ENCODE measurements at places on chromosomes 12 and 14.
A peak's percentile ranks its signal among the peaks of the same experiment; 100 is the strongest.

GRCh38 chr14:30748343-30748742 lies 126.0 kb upstream of the COCH start:
- DNase-seq: no peak

DNA sequence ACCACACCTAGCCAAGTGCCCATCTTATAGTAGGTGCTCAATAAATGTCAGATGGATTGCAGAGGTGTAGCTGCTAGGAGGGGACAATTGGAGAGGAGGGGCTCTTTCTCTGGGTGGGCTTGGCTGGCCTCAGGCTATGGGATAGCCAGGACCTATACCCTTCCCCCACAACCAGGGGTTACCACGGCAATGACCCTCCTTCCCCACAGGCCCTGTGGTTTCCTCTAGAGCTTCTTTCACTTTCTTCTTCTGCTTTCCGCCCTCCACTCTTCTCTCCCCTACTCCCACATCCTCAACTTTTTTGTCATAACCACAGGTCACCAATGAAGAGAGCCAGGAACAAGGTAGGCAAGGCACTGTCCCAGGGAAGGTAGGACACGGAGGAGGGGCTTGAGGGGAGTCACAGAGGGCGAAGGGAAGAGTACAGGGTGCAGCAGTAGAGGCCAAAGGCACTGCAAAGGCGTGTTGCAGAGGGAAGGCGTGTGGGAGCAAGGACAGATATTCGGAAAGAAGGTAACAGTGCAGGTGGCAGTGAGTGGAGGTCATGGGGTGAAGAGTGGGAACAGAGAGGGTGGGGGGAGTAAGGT lies 1.9 kb upstream of the ITGB7 start:
- no peak for DNase-seq

GRCh38 chr14:100804558-100805309 lies 21.2 kb upstream of the MEG3 start:
- no peak for DNase-seq

GRCh38 chr14:95088665-95089064 lies 68.7 kb downstream of the DICER1 start:
- DNase-seq: no peak

DNA sequence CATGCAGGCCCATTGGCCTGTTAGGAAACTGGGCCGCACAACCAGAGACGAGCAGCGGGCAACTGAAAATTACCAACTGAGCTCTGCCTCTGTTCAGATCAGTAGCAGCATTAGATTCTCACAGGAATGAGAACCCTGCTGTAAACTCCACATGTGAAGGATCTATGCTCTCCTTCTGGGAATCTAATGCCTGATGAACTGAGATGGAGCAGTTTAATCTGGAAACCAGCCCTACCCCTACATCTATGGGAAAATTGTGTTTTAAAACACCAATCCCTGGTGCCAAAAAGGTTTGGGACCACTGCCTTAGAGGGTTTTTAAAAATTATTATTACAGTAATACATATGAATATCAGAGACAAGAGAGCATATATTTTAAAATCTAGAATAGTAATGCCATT lies 1144.5 kb downstream of the FSCB start:
- no peak for DNase-seq

GRCh38 chr12:337039-337438 lies 52.1 kb downstream of the KDM5A start:
- DNase-seq: no peak

DNA sequence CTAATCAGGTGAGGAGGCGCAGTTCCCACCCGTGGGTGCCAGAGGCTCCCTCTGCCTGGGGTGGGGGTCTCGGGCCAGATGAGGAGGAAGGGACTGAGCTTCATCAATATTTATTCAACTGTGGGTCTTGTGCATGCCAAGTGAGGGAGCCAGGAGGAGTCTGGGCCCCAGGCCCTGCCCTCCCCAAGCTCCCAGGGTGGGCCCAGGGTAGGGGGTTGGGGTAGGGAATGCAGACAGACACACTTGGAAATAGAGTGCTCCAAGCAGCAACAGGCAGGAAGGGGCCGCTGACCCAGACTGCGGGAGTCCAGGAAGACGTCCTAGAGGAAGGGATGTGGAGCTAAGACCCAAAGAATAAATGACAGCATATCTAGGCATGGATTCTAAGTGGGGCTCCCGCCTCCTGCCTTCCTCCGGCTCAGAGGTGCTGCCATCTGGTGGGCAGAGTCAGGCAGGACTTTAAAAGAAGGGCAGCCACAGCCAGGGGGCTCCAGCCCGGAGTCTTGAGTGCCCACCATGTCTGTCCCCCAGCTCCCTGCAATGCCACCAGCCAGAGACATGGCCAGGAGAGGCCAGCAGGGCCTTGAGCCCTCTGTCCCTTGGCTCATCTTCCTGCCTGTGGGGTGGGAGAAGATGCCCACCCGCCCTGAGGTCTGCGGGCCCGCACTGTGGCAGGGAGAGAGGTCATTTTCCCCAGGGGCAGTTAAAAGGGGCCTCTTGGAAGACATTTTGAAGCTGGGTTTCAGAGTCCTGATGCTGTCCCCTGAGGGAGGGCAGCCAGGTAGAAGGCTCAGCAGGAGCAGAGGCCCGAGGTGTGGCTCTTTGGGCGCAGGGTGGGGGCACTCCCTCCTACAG lies 70.1 kb downstream of the PHETA1 start:
- DNase-seq: peak; percentile 78

GRCh38 chr12:64256166-64256800 lies 34.2 kb upstream of the KICS2 start:
- DNase-seq: no peak

DNA sequence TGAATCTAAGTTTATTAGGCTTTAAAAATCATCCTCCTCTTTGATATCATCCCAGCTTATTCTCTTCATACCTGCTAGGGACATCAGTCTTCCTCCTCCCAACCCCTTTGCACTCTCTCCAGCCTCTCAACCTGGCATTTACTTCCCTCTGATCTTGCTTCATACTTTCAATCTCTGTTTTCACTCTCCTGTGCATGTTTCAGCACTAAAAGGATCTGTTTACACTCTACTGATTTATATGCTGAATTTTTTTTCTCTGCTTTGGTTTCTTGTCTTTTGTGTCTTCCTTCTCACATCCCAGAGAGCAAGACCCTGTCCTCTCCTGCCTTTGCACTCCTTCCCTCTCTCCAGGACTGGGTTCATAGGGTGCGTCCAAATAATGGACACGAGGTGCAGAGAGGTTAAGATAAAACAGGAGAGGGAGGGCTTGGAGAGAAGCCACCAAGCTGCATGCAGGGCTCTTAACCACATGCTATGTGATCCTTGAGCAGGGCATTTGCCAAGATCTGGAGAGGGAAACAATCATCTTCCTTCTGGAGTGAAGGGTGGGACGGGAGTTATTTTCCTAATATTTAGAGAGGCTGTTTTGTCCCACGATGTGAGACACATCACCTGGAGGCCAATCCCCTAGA lies 3.0 kb upstream of the CISTR start:
- no peak for DNase-seq

- no peak for DNase-seq
These were observed 238.5 kb upstream of the NAV3 start for GRCh38 chr12:77591959-77592743.

GRCh38 chr12:26769611-26770010 lies 63.4 kb downstream of the ITPR2 start:
- DNase-seq: no peak

DNA sequence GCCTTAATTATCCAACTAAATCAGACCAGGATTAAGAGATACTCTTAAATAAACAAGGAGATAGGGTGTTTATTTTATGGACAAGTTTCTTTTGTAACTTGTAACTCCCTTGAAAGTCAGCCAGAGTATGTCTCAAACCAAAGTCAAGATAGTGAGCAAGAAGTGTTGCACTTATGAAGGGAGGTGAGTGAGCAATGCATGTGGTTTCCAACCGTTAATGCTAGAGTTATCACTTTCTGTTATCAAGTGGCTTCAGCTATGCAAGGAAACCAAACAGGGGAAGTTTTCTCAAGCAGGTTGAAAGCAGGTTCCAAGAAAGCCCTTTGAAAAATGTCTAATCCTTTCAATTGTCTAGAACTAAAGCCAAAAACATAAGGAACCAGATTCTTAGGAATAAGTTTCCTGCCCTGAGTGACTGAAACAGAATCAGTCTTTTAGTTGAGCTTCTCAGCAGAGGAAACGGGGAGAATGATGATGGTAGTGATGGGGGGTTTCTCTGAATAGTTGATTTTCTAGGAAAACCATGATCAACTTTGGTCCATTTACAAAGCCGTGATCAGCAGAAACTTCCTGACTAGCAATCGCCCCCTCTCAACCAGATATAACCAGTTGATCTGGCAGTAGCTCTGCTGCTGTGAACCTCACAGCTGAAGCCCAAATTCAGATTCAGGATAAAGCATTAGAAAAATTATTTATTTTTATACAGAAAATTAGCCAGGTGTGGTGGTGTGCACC lies 128.4 kb downstream of the DAD1 start:
- no peak for DNase-seq

- no peak for DNase-seq
These were observed 77.3 kb upstream of the CNTN1 start for GRCh38 chr12:40614923-40615322.

DNA sequence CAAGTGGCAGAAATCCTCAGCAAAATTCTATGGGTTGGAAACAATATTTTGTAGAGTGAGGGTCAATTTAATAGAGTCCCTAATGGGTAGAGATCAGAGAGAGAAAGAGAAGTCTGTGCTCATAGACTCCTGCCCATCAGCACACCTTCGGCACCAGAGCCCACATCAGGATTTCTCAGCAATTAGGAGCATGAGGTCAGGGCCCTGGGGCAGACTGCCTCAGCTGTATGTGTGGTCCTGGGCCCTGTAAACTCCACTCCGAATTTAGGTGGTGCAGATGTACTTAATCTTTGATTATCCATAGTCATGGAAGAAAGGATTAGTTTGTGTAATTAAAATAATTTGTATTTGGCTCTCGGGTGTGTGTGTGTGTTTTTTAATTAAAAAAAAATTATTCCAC lies 372.6 kb downstream of the AEBP2 start:
- no peak for DNase-seq

- DNase-seq: peak; percentile 57
These were observed 1.1 kb downstream of the FITM1 start for GRCh38 chr14:24131549-24131966.

- DNase-seq: no peak
These were observed 81.1 kb downstream of the PELI2 start for GRCh38 chr14:56199095-56199981.

GRCh38 chr14:51963286-51963685 lies 26.1 kb upstream of the RTRAF start:
- no peak for DNase-seq

DNA sequence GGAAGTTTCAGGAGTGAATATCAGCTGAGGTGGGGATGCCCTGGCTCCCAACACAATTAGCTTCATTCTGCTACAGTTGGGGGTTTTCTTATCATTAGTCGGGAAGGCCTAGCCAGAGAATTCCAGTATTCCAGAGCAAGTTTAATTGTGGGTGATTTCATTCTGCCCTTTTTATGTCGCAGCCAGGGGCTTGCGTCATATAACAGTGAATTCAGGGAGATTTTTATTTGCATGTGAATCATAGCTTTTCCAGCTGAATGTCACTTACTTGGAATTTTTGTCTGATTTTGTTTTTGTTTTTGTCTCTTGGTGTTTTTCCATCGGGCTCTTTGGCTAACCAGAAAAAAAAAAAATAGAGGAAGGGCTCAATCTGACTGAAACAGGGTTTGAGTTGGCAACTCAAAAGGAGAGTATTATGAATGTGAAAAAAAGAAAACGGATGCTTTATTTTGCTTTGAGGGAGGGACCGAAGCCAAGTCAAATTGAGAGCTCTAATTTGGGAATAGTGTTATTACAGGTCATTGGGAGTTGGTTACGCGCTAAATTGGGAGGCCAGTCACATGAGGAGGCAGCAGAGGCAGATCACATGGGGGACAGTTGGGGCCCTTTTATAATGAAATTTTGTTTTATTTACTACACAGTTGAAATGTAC lies 119.4 kb downstream of the SAMD4A start:
- DNase-seq: no peak

- DNase-seq: no peak
These were observed 297.8 kb downstream of the PRKD1 start for GRCh38 chr14:29629839-29630238.

DNA sequence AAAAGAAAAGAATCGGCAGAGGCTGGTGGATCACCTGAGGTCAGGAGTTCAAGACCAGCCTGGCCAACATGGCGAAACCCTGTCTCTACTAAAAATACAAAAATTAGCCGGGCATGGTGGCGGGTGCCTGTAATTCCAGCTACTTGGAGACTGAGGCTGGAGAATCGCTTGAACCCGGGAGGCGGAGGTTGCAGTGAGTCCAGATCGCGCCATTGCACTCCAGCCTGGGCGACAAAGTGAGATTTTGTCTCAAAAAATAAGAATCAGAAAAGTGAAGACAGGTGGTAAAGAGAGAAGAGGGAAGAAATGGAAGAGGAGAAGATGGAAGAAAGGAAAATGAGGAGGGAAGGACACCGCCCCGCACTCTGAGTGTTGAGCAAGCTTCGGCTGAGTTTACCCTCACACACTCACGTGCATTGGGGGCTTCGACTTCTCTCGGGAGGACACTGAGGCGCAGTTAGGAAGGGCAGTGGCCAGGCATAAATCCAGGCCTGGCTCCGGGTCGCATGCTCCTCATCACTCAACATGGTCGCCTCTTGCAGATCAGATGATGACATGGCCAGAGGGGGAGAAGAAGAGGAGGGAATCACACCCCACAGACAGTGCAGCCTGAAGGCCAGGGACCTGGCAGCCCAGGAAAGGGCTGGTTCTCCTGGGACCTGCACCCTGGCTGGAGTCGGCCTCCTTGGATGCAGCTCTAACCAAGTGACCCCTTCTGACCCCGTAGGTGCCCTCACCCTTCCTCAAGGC lies 61.1 kb downstream of the PRMT8 start:
- no peak for DNase-seq

GRCh38 chr12:91144053-91144452 lies 32.8 kb upstream of the LUM start:
- DNase-seq: no peak

DNA sequence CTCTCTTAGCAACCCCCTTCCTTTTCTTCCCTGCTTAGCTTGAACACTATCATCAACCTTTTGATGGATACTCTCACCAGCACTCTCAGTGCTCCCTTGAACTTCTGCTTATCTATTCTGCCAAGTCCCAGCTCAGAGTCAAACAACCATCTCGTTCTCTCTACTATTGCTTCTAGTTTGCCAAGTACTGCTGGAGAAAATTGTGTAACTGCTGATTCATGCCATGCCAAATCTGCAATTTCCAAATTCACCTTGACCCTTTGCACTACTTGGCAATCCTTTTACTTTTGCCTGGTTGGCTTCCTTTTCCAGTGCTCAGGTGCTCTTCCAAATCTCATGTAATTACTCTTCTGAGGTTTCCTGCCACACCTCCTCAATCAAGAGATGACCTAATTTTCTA lies 2.8 kb upstream of the CCDC196 start:
- no peak for DNase-seq

DNA sequence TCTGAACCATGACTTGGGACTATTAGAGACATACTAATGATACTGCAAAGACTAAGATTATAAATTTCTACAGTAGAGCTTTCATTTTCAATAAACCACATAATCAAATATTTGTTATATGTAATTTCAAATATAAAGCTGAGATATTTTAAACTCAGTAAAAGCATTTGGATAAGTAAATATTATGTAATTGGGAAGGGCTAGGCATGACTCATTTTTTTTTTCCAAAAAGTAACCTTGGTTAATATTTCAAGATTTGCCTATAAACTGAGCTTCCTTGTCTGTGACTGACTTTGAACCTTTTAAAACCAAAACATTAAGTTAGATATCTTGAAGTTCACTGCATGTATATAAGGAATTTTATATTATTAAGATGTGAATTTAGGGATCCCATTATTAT lies 332.5 kb downstream of the CEP128 start:
- DNase-seq: no peak

- no peak for DNase-seq
These were observed 21.0 kb downstream of the BTG1 start for GRCh38 chr12:92124689-92125029.

- no peak for DNase-seq
These were observed 18.5 kb upstream of the EML1 start for GRCh38 chr14:99774556-99775307.

Measured in activated effector memory CD4-positive, alpha-beta T cell treated with anti-CD3 and anti-CD28 coated beads, Interleukin-2, amount 50 U/mL, for 16 hours (primary cell).